ENCODE measurements at places on chromosomes 2 and 18. TPM values are rescaled to one million over a fixed set of nuclear protein-coding genes. Genes with fewer than 3 reads are reported as not detected.

DNA sequence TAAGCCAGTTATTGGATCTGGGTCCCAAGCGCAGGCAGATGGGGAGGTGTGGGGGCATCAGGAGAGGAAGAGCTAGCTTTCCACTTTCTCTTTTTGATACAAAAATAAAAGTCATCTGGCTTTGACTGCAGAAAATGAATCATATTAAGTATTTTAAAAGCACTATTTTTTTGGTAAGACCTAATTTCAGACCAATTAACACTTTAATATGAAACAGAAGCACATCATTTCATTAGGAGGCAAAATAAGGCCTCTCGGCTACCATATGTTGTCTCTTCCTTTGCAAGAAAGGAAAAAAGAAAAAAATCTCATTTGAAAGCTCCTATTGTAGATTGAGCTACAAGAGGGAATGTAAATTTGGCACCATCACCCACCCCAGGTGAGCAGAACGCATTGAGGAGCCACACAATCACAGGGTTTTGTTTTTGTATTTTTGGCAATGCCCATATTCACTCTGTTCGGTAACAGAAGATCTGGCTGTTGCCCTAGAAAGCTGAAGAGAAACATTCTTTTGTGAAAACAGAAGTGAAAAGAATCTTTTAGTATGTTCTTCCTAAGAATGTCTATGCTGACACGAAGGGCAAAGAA, 390.7 kb upstream of the ETAA1 start:
- no peak overlapping the region for H3K27ac ChIP-seq
- H3K27me3 ChIP-seq, result no peaks in the 10 kb centered on the region
- DNase-seq, result no peak
- H3K4me1 ChIP-seq, result no peaks in the 10 kb centered on the region
- no peaks in the 10 kb centered on the region for H3K36me3 ChIP-seq
- H3K4me3 ChIP-seq, result no peak overlapping the region

- H3K27ac ChIP-seq, result no peak overlapping the region
- DNase-seq, result no peak
- H3K27me3 ChIP-seq, result no peaks in the 10 kb centered on the region
Measured at GRCh38 chr2:12669036-12669435, 47.7 kb upstream of the TRIB2 start.

DNA sequence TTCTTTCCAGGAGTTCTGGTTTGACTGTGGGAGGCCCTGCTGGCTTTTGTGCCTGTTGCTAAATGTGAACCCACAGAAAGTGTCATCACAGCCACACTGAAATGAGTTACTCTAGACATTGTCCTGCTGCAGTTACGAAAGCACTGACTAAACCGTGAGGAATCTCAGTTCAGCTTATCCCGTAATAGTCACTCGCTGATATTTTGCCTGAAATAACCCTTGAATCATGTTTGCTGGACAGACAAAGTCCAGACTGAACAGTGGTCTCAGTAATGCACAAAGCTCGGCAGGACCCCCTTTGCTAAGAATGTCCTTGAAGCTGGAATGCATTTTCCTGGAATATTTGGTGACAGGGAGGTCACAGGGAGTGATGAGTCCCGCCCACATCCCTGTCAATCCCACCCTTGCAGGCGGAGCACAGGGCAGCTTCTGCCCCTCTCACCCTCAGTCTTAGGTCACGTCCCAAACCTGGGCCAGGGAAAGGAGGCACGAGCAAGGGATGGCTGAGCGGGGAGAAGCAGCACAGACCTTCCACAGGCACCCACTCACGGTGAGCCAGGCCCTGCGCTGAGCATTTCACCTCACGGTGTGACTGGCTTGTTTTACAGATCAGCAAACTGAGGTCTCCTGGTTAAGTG, 53.4 kb downstream of the ADI1 start:
- H3K36me3 ChIP-seq, result no peaks in the 10 kb centered on the region
- no peak overlapping the region for H3K4me3 ChIP-seq

DNA sequence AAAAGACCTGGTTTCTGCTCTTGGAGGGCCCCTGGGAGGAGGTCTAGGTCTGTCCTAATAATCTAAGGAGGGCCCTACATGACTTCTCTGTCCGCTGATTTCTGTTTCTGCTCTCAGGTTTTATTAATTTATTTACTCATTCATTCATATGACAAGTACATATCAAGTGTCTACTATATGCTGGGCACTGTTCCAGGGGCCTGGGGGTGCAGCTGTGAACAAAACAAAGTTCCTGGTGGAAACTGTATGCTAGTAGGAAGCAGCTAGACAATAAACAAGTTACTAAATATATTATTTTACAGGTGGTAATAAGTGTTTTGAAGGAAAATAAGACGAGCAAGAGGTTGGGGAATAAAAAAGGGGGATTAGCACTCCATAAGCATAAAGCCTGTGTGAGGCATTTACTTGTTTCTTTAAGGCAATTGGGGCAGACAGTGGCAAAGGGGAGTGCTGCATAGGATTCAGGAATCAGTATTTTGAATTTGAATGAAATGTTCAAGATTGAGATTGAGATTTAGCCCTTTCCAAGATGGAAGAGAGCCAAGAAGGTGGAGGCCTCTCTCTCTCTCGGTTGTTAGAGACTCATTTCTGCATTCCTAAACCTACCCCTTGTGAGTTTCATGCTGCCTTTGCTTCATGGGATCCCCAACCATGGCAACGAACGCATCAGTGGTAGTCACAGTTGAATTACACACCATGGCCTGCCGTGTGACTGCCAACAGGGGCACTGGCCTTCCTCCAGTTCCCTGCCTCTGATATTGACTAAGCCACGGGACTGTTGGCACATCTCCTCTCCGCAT, 28.3 kb downstream of the DRC1 start:
- no peak overlapping the region for H3K4me3 ChIP-seq
- no peaks in the 10 kb centered on the region for H3K4me1 ChIP-seq
- no peak for DNase-seq
- H3K27ac ChIP-seq, result no peak overlapping the region

DNA sequence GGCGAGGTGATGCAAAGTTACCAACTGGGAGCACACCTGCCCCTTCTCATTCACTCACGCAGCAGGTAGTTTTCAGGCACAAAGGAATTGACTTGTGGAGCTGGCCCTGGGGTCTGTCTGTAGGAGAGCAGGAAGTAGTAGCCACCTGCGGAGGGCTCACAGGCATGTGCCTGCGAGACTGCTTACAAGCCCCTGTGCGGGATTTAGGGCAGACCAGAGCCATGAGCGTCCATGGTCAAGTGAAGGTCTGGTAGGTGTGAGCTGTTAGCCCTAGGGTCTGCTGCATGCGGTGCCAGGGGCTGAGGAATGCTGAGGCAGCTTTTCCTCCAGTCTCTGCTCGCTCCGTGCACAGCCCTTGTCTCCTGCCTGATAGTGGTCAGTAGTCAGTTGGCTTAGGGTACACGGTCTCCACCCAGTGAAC, 18.9 kb downstream of the INPP4A start:
- no peaks in the 10 kb centered on the region for H3K36me3 ChIP-seq
- no peak overlapping the region for H3K27ac ChIP-seq
- H3K4me3 ChIP-seq, result no peak overlapping the region
- H3K27me3 ChIP-seq, result no peaks in the 10 kb centered on the region
- DNase-seq, result no peak

GRCh38 chr2:134657650-134658250, 61.0 kb downstream of the TMEM163 start:
- H3K36me3 ChIP-seq, result no peaks in the 10 kb centered on the region
- no peak overlapping the region for H3K4me3 ChIP-seq
- H3K27ac ChIP-seq, result no peak overlapping the region
- no peak for DNase-seq

DNA sequence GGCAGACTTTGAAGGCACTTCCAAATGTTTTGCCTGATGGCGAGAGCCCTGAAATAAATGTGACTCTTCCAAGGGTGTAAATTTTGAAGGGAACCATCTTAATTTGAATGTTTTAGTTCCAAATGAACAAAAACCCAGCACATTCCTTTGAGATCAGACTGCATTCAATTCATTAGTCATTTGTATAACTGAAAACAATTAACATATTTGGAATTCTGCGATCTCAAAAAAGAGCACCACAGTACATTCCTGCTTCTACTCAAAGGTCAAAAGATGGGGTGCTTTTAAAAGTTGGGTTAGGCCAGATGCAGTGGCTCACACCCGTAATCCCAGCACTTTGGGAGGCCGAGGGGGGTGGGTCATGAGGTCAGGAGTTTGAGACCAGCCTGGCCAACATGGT, 38.2 kb upstream of the CHRNA1 start:
- no peak overlapping the region for H3K4me3 ChIP-seq
- no peak overlapping the region for H3K27ac ChIP-seq
- H3K4me1 ChIP-seq, result no peaks in the 10 kb centered on the region
- H3K36me3 ChIP-seq, result no peaks in the 10 kb centered on the region
- no peak for DNase-seq
- H3K27me3 ChIP-seq, result no peaks in the 10 kb centered on the region

- H3K27me3 ChIP-seq, result no peaks in the 10 kb centered on the region
- no peak overlapping the region for H3K27ac ChIP-seq
- peaks cover 7% of the 10 kb centered on the region for H3K4me1 ChIP-seq
Measured at GRCh38 chr2:17649026-17649425, 104.6 kb downstream of the SMC6 start.

GRCh38 chr2:176636401-176636800, 367.2 kb downstream of the MTX2 start:
- no peaks in the 10 kb centered on the region for H3K27me3 ChIP-seq
- H3K4me1 ChIP-seq, result no peaks in the 10 kb centered on the region
- no peaks in the 10 kb centered on the region for H3K36me3 ChIP-seq
- DNase-seq, result no peak

DNA sequence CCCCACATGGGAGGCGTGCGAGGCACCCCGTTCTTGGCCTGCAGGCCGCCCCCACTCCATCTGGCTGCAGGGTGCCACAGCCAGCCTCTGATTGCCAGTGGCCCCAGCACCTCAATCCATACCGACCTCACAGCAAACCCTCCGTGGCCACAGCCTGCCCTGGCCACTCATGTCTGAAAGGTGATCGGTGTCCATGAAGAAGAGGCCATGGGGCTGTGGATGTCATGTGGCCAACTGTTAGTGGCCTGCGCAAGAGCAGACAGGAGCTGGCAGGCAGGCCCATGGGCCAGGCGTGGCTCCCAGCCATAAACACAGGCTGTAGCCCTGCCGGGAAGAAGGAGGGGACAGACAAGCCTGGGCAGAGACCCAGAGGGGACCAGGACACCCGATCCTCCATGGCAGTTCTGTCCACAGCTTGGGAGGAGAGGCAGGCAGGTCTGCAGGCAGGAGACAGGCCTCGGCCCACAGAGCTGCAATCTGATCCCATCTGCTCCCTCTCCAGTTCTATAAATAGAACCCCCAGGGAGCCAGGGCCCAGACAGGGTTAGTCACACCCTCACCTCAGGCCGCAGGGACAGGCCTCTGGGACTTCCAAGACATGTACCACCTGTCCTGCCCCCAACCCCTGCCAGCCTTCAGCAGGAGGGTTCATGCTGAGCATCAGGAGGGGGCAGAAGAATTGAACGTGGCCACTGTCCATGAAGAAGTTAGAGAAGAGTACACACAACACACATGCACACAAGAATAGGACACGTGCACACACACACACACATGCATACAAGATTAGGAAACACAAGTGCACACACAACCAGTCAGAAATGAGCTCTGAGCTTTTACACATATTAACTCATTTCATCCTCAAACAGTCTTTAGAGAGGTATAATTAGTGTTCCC, 16.9 kb downstream of the STEAP3 start:
- H3K36me3 ChIP-seq, result no peaks in the 10 kb centered on the region
- no peak for DNase-seq
- H3K27me3 ChIP-seq, result no peaks in the 10 kb centered on the region
- no peaks in the 10 kb centered on the region for H3K4me1 ChIP-seq

- DNase-seq, result no peak
- no peaks in the 10 kb centered on the region for H3K36me3 ChIP-seq
- H3K27me3 ChIP-seq, result no peaks in the 10 kb centered on the region
- H3K4me1 ChIP-seq, result no peaks in the 10 kb centered on the region
- no peak overlapping the region for H3K27ac ChIP-seq
- no peak overlapping the region for H3K4me3 ChIP-seq
Measured at GRCh38 chr2:165239856-165240515, 772 bp downstream of the SCN2A start.

GRCh38 chr2:191611614-191612013, 66.3 kb upstream of the NABP1 start:
- no peaks in the 10 kb centered on the region for H3K4me1 ChIP-seq
- H3K27me3 ChIP-seq, result no peaks in the 10 kb centered on the region
- H3K36me3 ChIP-seq, result no peaks in the 10 kb centered on the region
- DNase-seq, result no peak
- H3K4me3 ChIP-seq, result no peak overlapping the region
- H3K27ac ChIP-seq, result no peak overlapping the region

DNA sequence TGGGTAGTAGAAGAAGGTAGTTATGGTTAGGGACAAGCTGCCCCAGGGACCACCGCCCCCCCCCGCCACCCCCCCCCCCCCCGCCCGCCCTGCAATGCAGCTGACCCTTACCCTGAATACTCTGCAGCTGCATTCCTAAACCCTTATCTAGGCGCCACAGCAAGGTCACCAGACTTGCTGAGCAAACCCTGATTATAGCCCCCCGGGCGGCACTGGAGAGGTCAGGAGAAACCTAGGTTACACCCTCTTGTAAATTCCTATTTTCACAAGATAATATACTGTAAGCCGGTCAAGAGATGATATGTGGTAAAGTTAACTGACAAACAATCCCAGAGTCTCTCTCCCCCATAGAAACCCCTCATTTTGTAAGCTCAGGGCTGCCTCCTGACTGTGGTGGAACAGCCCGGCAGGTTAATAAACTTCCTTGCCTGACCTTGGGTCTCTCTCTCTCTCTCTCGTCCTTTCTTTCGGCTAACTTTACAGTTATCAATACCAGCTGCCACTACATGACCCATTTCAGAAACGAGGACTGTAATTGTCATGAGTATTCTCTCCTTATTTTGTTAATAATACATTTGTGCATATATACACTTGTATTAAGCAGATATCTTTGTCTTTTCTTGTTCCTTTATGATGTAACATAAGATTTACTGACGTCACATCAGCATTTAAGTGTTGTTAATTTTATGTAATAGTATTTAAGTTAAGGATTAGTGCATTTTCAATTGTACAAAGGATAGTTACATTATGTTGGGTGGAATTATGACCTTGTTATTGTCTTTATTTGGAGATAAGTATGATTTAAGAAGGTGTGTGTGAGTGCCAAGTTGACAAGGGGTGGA, 22.8 kb upstream of the SMAD4 start:
- H3K36me3 ChIP-seq, result no peaks in the 10 kb centered on the region
- no peak for DNase-seq

GRCh38 chr18:24089515-24090337, 49.1 kb upstream of the CABYR start:
- no peaks in the 10 kb centered on the region for H3K36me3 ChIP-seq
- DNase-seq, result no peak
- H3K27ac ChIP-seq, result no peak overlapping the region
- no peak overlapping the region for H3K4me3 ChIP-seq
- H3K27me3 ChIP-seq, result no peaks in the 10 kb centered on the region
- H3K4me1 ChIP-seq, result no peaks in the 10 kb centered on the region

The CFAP65 gene
- total RNA-seq, result 0.21 TPM

The CNRIP1 gene
- total RNA-seq, result 30.2 TPM

The CTAGE1 gene
- total RNA-seq, result not detected

The REEP1 gene
- 9.7 TPM for total RNA-seq

The KCNIP3 gene
- total RNA-seq, result 1.5 TPM

The OTX1 gene
- not detected for total RNA-seq
